Stimulated activated CD4-positive, alpha-beta T cell treated with anti-CD3 and anti-CD28 coated beads, Interleukin-15, amount 100 ng/mL, for 48 hours (primary cell): ENCODE measurements at places on chromosomes 13 and 19.
A peak's percentile ranks its signal among the peaks of the same experiment; 100 is the strongest.

DNA sequence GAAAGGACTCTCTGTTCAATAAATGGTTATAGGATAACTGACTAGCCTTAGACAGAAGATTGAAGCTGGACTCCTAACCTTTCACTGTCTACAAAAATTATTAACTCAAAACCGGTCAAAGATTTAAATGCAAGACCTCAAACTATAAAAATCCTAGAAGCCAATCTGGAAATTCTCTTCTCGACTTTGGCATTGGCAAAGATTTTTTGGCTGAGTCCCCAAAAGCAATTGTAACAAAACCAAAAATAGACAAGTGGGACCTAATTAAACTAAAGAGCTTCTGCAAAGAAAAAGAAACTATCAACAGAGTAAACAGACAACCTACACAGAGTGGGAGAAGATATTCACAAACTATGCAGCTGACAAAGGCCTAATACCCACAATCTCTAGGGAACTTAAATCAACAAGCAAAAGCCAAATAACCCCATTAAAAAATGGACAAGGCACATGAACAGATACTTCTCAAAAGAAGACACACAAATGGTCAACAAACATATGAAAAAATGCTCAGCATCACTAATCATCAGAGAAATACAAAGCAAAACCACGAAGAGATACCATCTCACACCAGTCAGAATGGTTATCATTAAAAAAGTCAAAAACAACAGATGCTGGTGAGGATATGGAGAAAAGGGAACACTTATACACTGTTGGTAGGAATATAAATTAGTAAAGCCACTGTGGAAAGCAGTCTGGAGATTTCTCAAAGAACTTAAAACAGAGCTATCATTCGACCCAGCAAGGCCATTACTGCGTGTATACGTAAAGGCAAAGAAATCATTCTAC is 266.3 kb downstream of the DNAJC15 start:
- DNase-seq = no peak

GRCh38 chr19:47446534-47447469 is 24.9 kb downstream of the SLC8A2 start:
- DNase-seq = no peak

DNA sequence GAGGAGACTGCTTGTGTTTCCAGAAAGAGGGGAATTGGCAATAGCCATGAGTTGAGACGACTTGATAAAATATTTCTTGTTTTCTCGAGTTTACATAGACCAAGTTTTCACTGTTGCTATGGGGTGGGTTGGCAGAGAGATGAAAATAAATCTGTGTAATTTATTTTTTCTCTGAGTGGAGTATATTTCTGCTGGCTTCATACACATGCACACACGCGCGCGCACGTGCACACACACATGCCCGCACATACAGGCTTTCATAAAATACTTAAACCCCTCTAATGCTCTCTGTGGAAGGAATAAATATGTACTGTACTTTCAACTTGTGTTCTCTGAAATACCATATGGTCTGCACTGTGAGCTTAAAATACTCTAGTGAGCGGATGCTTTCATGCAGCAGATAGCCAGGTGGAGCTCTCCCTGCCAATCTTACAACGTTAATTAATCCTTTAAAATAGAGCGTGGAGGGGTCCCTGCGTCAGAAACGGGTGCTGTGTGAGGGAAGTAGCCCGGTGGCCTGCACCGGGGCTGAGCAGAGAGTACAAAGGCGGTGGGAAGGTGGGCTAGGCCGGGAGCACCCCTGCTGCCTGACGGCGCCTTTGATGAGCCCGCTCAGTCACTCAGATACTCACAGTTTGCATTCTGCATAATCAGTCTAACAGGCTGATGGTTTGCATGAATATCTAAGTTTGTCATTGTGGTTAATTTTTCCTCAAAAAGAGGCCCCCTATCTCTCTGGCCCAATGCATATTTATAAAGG is 44.1 kb downstream of the CCNE1 start:
- no peak for DNase-seq

DNA sequence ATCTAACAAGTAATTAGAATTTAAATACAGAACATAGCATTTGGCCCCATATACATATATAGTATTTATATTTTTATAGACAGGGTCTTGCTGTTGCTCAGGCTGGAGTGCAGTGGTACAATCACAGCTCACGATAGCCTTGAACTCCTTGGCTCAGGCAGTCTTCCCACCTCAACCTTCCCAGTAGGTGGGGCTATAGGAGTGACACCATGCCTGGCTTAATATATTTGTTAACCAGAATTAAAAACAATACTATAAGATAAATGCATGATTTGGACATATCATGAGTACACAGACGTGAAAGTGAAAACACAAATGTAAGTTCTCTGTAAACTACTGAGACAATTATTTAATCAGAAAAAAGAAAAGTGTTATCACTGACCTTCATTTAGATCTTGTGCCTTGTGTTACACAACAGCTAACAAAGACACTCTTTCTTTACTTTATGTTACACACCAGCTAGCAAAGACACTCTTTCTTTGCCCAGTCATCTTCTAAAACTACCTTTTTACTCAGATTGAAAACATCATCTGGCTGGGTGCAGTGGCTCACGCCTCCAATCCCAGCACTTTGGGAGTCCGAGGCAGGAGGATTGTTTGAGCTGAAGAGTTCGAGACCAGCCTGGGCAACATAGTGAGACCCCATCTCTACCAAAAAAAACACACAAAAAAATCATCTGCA is 22.6 kb downstream of the CARS2 start:
- no peak for DNase-seq

DNA sequence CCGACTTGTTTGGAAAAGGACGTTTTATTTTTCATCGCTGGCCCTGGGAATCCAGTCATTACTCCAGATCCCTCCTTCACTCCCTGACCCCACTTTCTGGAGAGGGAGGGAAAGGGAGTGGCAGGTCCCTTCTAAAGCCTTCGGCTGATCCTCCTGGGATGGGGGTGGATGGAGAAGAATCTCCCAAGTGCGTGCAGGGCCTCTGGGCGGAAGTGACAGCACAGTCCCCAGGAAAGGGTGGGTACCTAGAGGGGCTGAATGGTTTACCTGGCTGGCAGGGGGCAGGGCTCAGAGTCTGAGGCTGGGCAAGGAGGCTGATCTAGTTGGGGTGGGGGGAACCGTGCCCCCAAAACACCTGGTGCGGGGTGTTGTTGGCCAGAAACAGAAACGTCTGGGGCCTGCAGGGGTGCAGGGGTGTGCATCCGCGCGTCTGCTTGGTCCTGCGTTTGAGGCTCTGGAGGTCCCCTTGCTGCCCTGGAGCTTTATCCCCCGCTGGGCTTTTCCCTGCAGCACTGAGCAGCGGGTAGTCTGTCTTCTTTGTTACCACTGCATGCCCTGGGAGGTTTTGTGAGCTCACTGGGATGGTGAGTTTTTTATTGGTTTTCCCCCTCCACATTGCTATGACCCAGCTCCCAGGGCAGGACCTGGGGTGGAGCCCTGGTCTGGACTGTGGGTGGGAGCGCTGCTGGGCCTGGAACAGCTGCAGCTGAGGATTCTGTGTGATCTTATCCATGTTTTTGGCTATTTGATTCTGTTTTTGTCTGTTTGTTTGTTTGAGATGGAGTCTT is 3.0 kb upstream of the ZNF628 start:
- no peak for DNase-seq

GRCh38 chr19:35380450-35381124 is 9.7 kb downstream of the GPR42 start:
- no peak for DNase-seq

DNA sequence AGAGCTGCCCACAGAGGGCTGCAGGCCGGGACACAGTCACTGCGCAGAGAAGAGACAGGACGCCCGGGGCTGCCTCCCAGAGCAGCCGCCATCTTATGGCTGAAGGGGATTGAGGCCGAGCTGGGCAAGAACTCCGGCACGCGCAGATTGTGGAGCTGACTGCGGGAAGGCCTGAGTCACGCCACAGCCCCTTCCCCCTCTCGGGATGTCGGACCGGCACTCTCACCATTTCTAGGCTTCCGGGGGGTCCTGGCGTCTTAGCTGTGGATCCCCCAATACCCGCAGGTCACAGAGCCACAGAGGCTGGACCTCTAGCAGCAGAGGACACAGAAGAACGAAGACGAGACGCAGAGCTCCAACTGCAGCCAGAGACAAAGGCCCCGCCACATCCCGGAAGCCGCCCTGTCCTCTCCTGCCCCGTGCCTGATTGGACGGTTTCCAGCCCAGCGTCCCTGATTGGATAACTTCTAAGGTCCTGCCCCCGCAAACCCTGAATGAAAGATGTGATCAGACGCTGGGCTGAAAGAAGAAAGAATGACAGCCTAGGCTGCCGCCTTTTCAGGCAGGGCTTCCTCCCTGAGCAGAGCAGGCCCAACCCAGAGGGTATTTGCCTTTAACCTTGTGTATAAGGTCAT is at the start of gene ZNF43:
TSS of gene ZNF43 (minus strand) at position 373 of the 635 bp plus-strand sequence. CDS start at position 229, 144 bp downstream.
- DNase-seq = peak; percentile 91

DNA sequence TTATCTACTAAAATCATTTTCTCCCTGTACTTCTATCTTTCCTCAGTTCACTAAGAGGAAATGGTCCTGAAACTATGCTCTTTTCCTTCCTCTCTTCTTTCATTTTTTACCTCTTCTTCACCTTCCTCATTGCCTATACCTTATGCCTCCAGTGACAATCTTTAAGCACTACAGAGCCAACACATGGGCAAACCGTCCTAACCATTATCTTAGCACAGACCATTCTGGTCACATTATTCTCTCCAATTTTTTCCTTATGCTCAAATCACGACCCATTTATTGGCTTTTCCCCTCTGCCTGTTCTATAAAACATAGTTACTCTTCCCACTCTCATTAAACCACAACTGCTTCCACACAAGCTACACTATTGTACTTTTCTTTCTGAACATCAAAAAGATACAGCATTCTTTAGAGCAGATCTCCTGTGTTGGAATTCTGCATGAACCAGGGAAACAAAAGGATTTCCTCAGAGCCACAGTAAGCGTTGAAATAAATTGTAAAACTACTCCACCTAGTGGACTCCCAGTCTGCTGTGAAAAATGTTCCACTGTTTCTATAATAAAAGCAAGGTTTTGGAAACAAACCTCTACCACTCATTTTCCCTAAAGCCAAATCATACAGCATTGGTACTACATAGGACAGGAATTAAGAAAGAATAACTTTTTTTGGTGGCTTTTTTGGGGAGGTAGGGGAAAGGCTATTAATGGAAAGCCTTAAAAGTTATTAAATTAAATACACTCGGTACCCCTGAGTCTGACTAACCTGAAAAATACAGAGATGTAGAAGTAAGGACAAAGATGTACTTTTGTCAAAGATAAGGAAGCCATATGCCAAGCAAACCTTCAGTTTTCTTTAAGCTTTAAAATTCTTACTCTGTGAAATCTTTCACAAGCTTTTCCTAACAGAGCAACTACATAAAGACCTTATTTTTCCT is 19.5 kb downstream of the NUFIP1 start:
- DNase-seq = no peak

- DNase-seq = no peak
Observed at GRCh38 chr13:67228916-67229315, 1.2 kb downstream of the PCDH9 start.

DNA sequence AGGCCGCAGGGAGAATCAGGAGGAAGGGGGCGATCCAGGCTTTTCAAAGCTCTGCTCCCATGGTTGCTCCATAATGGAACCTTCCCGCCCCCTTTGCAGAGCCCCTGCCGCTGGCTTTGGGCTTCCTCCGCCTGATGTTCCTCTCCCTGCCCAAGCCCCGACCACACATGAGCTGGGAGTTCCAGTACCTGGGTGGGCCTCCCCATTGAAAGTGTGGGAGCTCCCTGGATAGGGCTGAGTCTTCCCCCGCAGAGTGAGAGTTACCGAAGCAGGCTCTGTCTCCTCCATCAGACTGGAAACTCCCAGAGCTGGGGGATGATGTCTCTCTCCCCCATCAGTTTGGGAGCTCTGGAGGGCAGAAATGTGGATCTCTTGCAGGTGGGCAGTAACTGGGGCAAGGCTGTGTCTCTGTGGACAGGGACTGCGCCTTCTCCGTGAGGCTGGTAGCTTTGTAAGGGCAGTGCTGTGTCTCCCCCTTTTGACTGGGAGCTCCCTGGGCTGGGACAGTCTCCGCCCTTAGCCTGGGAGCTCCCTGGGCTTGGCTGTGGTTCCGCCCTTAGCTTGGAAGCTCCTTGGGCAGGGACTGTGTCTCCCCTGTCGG is 722 bp downstream of the DCAF15 start:
- no peak for DNase-seq
